HuH-7 (cell line): ENCODE measurements at places on chromosomes 7 and 10.

DNA sequence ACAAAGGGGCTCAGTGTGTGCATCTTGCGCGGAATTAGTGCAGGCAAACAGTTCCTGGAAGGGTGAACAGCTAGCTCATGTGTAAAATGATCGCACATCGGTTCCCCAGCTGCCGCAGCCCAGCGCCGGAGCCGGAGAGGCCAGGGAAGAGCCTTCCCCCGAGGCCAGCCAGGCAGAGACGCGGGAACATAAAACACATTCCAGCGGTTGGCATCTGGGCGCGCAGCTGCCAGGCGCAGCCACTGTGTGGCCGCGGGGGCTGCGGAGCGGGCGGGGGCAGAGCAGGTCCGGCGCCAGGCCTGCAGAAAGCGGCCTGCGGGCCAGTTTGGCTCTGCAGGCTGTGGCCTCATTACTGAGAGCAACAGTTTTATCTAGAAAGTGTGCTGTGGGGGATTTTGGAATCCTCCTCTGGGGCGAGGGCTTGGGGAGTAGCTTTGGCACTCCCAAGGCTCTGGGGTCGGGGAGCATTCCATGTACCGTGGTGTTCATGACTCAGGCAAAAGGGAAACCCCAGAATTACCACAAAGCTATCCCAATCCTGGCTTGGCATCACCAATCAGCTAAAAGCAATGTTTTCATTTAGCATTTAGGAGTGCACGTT lies 74.3 kb downstream of the SAMD9 start:
- DNase-seq: no peak

DNA sequence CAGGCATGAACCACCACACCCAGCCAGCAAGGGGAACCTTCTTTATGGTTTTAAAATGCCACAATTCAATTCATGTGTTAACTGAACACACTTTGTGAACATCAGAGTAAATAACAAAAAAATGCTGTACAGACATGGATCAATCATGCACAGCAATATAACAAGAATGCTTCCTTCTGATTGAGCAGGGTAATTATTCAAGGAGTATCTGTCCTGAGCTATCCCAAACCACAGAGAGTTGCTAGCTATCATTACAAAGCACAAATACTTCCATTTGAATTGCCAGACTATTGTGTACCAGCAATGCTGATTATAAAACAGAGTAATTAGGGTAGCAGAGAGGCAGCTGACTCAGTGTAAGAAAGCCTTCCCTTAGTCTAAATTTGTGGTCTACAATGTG lies 11.3 kb upstream of the RHOBTB1 start:
- DNase-seq: no peak

GRCh38 chr7:7569081-7569527 lies 2.4 kb downstream of the MIOS start:
- no peak for DNase-seq

GRCh38 chr10:63921908-63922467 lies 400.8 kb downstream of the REEP3 start:
- DNase-seq: no peak

DNA sequence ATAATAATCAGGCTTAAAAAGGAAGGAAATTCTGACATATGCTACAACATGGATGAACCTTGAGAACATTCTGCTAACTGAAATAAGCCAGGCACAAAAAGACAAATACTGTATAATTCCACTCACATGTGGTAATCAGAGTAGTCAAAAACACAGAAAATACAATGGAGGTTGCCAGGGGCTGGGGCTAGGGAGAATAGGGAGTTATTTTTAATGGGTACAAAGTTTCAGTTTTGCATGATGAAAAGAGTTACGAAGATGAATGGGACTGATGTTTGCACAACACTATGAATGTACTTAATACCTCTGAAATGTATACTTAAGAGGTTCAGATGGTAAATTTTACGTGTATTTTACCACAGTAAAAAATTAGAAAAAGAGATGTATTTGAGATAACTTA lies 145.6 kb downstream of the DOCK4 start:
- DNase-seq: no peak

- peak; percentile 95 for DNase-seq
Observed at GRCh38 chr10:132536877-132537683, 507 bp upstream of the INPP5A start.

GRCh38 chr10:50613726-50614443 lies 9.9 kb downstream of the SGMS1 start:
- DNase-seq: no peak

GRCh38 chr10:103556383-103557007 lies 63.0 kb downstream of the NEURL1 start:
- no peak for DNase-seq

- DNase-seq: no peak
Observed at GRCh38 chr7:4765776-4766490, 9.5 kb upstream of the AP5Z1 start.

- no peak for DNase-seq
Observed at GRCh38 chr10:97416565-97416964, 9.4 kb upstream of the PGAM1 start.

DNA sequence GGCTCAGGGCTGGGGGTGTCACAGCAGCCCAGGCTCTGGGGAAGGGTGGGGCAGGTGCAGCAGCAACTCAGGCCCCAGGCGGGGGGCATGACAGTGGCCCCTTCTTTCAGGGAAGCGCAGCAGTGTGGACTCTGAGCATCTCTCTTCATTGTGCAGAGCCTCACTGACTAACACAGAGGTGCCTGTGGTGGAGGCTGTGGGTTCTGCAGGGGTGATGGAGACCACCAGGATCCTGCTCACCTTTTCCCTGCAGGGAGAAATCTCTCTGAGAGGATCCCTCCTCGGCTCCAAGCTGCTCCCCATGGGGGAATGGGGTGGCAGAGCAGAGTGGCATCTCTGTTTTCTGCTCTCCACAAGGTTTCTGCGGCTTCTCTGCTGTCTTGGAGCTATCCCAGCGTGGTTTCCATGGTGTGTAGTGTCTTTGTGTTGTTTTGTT lies 37.8 kb upstream of the SHH start:
- no peak for DNase-seq

DNA sequence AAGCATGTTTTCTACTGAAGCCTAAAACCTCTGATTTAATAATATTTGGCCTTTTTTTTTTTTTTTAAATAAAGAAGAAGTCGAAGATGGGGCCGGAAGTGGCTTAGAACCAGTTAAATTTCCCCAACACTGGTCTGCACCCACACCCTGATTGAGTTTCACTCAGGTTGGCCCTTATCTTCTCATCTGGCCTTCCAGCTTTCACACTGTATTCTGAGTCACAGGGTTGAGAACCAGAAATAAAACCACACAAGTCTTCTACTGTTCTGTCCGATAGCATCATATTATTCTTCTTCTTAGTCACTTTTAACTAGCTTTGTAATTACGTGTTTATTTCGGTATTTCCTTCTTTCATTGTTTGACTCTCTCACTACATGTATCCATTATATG lies 9.9 kb downstream of the ZNF365 start:
- DNase-seq: no peak

DNA sequence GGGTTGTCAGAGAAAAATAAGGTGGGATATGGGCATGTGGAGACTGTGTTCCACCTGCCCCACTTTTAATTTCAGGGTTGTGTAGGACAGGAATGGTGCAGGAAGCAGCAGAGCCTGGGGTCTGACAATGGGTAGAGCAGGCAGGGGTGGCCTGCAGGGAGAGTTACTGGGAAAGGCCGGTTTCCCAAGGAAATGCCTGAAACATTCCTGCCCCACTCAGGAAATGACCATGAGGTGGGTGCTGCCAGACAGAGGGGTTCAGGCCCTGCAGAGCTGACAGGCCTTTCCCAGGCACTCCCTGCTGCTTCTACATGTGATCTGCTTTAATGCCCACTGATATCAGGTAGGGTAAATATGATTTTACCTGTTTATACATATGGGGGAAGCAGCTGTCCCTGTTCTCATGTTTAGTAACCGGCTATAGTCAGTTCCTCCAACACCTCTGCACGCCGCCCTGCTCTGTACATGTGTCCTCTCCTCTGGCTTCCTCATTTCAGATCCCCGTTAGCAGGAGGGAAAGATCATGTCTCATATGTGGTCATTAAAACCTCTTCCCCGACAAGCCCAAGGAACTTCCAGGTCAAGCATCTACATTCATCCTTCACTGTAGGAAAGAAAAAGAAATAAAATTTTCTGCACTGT lies 118.6 kb upstream of the PRSS58 start:
- no peak for DNase-seq

GRCh38 chr10:104807581-104808310 lies 166.7 kb downstream of the SORCS3 start:
- no peak for DNase-seq

GRCh38 chr10:79176052-79176501 lies 107.3 kb downstream of the ZMIZ1 start:
- no peak for DNase-seq

- peak; percentile 69 for DNase-seq
Observed at GRCh38 chr10:93702210-93703001, at the start of gene FRA10AC1. Gene FRA10AC1, minus strand, starts transcription at chr10:93702592. Its CDS starts 2,486 bp downstream, at chr10:93700106.

- peak; percentile 57 for DNase-seq
Observed at GRCh38 chr10:112140110-112140970, 43.2 kb downstream of the GPAM start.

GRCh38 chr7:116713918-116714317 lies 41.9 kb downstream of the MET start:
- DNase-seq: no peak

DNA sequence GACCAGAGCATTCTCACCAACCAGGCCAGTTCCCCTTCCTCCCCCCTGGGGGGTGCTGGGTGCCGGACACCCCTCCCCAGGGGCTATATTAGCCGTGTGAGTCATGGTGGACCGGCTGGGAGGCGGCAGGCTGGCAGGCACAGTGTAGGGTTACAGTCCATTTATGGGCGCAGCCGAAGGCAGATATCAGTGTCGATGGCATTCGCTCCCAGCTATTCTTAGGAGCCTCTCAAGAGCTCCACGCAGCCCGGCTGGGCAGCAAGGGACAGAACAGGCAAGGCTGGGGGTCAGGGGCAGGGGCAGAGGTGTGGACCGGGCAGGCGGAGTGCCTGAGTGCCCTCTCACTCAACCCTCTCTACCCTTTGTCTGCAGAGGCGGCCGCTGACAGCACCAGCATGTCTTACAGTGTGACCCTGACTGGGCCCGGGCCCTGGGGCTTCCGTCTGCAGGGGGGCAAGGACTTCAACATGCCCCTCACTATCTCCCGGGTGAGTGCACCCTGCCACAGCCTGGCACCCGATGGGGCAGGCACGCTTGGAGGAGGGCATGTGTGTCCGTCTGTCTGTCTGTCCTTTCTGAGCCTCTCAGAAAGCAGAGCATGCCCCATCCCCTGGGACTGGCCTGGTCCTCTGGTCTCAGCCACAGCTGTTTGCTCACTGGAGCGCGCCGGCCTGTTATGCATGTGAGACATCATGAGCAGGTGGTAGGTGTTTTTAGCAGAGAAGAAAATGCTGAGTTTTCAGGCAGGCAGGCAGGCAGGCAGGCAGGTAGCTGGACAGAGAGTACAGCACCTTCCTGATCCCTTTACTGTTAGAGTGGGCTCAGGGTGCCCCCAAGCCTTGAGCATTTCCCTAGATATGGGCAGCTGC lies at the start of gene LDB3:
Gene LDB3, plus strand, starts transcription at position 215 of the 869 bp plus-strand sequence. Its CDS starts 181 bp downstream, at position 396.
- no peak for DNase-seq

DNA sequence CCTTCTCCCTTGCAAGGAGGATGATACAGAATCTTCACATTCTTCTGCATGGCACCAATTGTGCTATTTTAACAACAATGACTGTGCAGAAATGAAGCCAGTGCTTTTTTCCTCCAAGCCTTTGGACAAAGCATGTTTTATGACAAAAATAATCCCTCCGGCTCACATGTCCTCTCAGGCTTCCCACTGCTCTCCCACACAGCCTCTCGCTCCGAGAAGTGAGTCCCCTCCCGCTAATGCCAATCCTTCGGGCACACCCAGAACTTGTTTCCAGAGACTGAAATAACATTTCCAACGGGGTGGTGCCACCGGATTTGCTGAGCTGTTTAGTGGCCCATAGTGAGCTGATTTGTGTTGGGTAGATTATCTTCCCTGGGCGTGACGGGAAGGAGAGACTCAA lies 35.8 kb downstream of the RBM17 start:
- DNase-seq: no peak

DNA sequence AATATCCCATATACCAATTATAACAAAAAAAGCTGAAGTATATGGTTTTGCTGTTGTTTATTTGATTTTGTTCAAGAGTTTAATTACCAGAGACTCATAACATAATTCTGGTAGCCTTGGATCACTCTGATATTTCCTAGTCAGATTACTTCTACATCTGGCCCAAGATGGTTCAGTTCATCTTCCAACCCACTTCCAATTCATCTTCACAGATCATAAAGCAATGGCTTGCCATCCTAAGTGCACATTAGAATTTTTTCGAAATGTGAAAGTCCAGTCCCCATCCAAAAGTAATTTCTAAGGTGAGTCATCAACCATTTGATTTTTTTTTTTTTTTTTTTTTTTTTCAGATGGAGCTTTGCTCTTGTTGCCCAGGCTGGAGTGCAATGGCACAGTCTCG lies 8.0 kb upstream of the HIBADH start:
- no peak for DNase-seq

DNA sequence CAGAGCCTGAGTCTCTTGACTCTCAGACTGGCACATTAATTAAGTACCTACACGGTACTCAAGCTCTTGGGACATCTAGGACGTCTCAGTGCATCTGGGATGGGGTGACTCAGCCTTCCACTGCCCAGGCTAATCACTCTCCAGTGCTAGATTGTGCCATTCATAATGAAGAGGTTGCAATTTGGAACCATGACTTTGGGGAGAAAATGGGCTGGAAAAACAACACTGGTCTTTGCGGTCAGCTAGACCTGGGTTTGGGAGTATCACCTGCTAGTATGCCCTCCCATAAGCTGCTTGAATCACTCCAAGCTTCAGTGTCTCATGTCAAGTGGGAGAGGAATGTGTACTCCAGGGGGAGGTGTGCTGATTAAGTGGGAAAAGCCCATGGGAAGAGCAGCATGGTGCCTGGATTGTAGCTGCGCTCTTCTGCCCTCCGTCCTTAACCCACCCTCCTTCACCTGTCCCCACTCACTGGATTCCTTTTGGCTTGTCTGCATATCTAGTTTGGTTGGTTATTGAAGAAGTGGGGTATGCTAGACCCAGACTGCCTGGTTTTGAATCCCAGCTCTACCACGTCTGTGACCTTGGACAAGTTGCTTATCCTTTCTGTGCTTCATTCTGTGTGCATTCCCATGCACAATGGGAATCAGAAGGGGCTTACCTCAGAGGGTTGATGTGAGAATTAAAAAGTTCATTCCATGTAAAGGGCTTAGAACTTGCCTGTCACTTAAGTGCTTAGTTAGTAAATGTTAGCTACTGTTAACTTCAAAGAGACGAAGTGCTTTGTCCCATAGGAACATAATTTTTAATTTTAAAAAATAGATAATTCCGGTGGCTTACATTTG lies 3.8 kb downstream of the NFE2L3 start:
- DNase-seq: no peak

DNA sequence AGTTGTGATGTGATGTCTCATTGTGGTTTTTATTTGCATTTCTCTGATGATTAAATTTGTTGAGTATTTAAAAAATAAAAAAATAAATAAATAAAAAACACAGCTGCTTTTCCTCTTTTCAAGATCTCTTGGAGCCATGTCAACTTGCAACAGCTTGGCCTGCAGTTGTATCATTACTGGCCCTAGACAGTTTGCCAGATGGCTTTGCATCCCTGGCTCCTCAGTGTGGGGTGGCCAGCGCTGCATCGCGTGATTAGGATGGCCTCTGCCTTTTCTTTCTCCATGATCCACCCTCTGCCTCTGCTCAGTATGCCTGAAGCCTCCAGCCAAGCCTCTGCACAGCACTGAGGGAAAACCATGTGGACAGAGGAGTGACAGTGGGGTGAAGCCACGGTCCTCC lies 96.8 kb downstream of the PPP1R3C start:
- no peak for DNase-seq
